ENCODE measurements at places on chromosomes 6 and 20. TPM values are rescaled to one million over a fixed set of nuclear protein-coding genes. Genes with fewer than 3 reads are reported as not detected.

Gene FHL5
- total RNA-seq: not detected

- H3K27ac ChIP-seq: no peak overlapping the region
- H3K4me1 ChIP-seq: no peaks in the 10 kb centered on the region
- no peak overlapping the region for H3K4me3 ChIP-seq
- no peak for DNase-seq
- peaks cover 13% of the 10 kb centered on the region for H3K27me3 ChIP-seq
- no peaks in the 10 kb centered on the region for H3K36me3 ChIP-seq
These were observed 51.4 kb downstream of the CD40 start for GRCh38 chr20:46169245-46170171.

GRCh38 chr20:25744261-25744660 is 47.6 kb upstream of the ZNF337 start:
- H3K4me3 ChIP-seq: no peak overlapping the region
- no peaks in the 10 kb centered on the region for H3K27me3 ChIP-seq
- no peak for DNase-seq

GRCh38 chr6:151620179-151620578 is 126.4 kb downstream of the CCDC170 start:
- DNase-seq: no peak
- no peaks in the 10 kb centered on the region for H3K27me3 ChIP-seq
- H3K4me1 ChIP-seq: no peaks in the 10 kb centered on the region

GRCh38 chr20:8414586-8415274 is 282.7 kb downstream of the PLCB1 start:
- DNase-seq: no peak
- no peaks in the 10 kb centered on the region for H3K27me3 ChIP-seq
- no peak overlapping the region for H3K4me3 ChIP-seq
- H3K4me1 ChIP-seq: no peaks in the 10 kb centered on the region

GRCh38 chr6:35786810-35787209 is 6.0 kb downstream of the CLPSL1 start:
- no peaks in the 10 kb centered on the region for H3K4me1 ChIP-seq
- peaks cover 8% of the 10 kb centered on the region for H3K27me3 ChIP-seq
- H3K4me3 ChIP-seq: no peak overlapping the region
- H3K27ac ChIP-seq: no peak overlapping the region

DNA sequence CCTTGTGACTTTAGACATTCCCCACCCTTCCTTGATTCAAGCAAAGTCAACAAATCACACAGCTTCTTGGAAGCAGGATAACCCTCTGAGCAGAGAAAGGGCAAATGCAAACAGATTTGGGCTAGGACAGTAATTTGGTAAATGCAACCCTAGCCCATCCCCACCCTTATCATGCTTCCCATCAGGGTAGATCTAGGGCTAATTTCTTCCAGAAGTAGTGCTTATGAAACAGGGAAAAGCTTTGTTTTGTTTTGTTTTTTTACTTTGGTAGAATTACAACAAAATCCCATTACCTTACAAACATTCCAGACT is 525.1 kb upstream of the NOX3 start:
- no peaks in the 10 kb centered on the region for H3K36me3 ChIP-seq
- H3K27me3 ChIP-seq: no peaks in the 10 kb centered on the region
- DNase-seq: no peak
- H3K4me1 ChIP-seq: no peaks in the 10 kb centered on the region
- no peak overlapping the region for H3K4me3 ChIP-seq
- H3K27ac ChIP-seq: no peak overlapping the region
